ENCODE measurements at places on chromosomes 2 and 18.

DNA sequence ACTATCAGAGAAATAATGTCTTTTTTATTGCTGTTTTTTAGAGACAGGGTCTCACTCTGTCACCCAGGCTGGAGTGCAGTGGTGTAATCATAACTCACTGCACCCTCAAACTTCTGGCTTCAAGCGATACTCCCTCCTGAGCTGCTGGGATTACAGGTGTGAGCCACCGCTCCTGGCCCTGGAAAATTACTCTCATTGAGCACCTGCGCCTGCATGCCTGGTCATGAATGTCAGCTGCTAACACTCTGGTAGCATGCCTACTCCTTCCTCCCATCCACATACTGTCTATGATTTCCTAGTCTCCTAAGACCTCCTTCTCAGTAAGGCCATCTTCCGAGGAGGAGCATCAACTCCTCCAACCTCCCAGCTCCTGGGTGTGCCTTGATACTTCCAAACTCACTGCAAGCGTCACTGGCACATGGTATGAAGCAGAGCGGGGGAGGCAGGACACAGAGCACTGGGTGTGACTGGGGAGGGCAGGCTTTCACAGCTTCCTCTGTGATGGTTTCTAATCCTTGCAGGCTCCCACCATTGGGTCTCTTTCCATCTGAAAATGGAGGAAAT is 1.6 kb upstream of the MAP2 start:
- no peak for DNase-seq

DNA sequence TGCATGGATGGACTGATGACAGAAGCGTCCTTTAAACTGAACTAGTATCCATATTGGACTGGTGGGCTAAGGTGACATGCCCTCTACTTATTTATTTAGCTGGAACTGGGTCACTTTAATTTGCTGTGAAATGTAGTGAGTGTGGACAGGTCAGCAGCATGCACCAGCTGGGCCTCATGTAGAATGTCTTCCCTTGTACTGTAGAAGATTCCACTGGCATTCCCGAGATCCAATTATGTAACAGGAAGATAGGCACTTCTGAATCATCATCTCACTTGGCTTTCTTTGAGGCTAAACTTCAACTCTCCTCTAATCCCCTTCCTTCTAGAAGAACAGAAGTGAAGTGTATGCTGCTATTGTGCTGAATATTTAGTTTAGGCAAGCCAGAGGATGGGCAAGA is 296.2 kb downstream of the SLC8A1 start:
- DNase-seq: no peak

GRCh38 chr2:127103243-127104165 is 3.5 kb downstream of the BIN1 start:
- DNase-seq: no peak

DNA sequence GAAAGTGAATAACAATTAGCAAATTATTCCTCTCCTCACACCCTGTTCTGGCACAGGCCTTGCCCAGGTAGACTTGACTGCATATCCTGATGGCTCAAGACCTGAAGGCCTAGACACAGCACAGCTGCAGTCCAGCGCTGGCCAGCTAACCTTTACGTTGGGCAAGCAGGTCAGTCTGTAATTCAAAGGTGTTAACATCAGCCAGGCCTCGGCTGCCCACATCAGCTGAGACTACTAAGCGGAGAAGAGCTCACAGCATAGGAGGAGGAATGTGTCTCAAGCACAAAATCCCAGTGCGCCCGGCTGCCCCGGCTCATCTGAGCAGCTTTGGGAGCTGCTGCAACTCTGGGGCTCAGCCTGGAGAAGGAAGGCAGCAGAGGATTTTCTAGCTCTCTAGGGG is 33.5 kb upstream of the OTOF start:
- DNase-seq: no peak

DNA sequence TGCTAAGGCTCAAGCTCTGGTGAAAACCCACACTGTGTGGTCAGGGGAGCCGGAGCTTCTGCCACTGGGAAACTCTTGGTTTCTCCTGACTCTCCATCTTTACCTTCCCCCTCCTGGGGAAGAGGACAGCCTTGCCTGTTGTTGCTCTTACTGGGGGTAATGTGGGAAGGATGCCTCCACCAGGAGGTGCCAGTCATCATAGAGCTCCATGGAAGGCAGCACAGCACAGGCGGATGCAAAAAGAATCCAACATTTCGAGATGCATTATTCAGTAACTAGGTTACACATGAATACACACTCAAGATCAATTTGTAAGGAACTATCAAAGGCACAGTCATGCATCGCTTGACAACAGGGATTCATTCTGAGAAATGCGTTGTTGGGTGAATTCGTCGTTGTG is 322.6 kb downstream of the AFF3 start:
- no peak for DNase-seq

- no peak for DNase-seq
Measured at GRCh38 chr2:8609357-8609811, 72.5 kb upstream of the ID2 start.

DNA sequence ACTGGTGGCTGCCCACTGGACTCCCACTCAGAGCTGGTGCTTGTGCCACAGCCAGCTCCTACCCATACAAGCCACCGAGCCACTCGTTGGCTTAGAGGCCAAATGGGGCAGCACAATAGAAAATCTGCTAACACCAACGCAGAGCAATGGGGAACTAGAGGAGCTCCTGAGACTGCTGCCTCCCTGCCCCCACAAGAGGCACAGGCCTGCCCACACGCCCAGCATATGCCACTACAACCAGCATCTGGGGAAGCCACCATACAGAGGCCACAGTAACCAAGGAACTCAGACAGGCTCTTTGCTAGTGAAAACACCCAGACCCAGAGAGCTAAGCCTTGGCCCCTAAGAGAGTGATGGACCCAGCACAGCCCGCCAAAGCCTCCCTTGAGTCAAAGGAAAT is 231.2 kb upstream of the RAB6C start:
- DNase-seq: no peak

DNA sequence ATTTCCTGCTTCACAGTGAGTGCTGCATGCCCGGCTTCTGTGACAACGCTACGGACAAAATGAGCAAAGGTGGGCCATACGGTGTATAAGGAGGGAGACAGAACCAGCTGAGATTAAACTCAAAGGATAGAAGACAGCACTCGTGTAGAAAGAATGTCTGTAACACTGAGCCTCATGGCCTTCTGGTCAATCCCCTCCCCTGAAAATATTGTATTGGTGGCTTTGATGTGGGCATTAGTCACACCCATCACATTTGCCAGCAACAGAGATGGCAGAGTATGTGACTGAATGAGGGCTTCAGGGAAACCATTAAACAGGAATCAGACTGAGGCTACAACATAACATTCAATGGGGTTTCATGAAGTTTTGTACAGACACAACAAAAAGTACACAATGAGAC is 287.8 kb upstream of the CCDC68 start:
- no peak for DNase-seq

DNA sequence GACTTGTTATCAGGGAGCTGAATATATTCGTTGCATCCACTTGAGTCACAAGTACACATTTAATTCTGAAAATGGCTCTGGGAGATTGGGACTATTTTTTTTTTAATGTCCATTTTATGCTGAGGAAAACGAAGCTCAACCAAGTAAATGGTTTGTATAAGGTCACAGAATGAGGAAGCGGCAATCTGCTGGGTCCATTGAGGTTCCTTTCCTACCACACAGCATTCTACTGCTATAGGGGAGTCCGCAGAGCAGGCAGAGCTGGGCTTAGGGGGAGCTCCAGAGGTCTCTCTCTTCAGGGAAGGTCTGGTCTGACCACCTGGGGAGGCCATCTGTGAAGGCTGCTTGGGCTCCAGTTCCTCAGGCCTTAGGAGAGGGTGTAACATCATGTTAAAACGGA is 77.9 kb downstream of the MCFD2 start:
- no peak for DNase-seq

DNA sequence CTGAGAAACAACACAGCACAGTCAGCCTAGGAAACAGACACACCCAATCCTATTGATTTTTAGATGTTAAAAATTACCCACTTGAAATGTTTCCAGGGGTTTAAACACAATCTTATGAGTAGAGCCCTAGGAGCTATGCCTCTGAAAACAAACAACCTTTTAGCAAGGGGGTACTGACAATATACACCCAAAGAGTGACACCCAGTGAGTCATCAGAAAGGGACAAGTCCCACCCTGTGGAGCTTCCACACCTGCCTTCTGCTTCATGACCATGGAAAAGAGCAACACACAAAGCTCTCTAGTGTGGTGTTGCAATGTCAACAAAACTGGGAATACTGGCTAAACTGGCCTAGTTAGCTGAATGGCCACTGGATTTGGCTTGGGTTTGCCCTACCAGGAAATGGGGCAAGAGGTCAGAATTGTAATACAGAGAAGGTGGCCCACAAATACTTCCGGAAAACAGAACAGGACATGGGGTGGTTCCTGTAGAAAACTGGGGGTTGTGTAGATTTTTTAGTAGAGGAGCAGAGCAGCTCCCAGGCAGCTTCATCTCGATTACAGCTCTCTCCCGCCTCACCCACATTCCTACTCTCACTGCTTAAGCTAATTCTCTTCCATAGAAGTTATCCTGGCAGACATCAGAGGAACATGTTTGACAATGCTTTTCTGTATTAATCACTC is 98.2 kb downstream of the GAREM1 start:
- peak; percentile 30 for DNase-seq

GRCh38 chr18:77132369-77133050 is at the start of gene MBP:
Gene MBP, minus strand, starts transcription at chr18:77132783. Its CDS starts 27,522 bp downstream, at chr18:77105261.
- DNase-seq: peak; percentile 35

GRCh38 chr18:78073275-78073674 is 823.6 kb downstream of the GALR1 start:
- no peak for DNase-seq

- DNase-seq: no peak
Measured at GRCh38 chr2:156472686-156473085, 36.5 kb downstream of the GPD2 start.

DNA sequence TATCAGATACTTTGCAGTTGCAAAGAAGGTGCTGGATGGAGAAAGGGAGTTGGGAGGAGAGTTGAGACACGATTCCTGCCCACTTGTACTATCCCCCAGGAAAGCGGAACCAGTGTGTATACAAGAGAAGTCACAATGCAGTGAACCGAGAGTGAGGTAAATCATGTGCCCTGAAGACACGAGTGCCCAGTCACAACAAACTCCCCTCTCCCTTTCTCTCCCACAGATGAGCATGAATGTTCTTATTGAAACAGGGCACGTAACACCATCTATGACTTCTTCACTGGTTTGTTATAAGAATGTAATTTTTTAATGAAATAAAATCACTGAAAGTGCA is 155.7 kb downstream of the IRS1 start:
- no peak for DNase-seq

- peak; percentile 43 for DNase-seq
Measured at GRCh38 chr18:44852818-44853217, 172.1 kb downstream of the SETBP1 start.

GRCh38 chr2:178912416-178913048 is 105.3 kb upstream of the TTN start:
- DNase-seq: peak; percentile 57

DNA sequence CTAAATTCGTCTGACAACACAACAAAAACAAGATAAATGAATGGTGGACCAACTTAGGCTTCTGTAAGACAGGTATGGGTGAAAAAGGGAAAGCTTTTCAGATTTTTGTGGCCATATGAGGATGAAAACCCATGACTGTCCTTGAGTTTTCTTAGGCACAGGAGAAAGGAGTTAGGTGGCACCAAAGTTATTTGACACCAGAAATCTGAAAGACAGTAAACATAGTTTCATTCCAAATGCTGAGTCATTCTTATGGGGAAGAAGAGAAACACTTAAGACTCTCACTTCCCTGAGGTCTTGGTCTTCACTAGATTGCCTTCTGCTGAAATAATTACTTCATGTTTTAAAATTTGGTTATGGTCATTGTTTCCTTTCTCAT is 5.2 kb upstream of the GPD2 start:
- peak; percentile 29 for DNase-seq

DNA sequence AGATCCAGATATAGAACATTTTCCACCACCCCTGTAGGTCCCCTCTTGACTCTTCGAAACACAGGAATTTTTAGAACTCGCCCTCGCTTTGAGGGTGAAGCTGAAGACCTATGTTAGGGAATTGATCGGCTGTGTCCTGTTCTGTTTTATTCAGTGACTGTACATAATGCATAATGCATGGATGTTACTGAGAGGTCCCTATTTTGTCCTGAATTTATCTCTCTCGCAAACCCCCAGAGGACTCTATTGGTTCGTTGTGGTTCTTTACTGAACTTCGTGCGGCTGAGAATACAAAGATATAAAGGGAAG is 431 bp upstream of the EIF5B start:
- no peak for DNase-seq

GRCh38 chr2:46339200-46339599 is 42.0 kb downstream of the EPAS1 start:
- DNase-seq: no peak

GRCh38 chr18:24228667-24229041 is 89.8 kb downstream of the CABYR start:
- no peak for DNase-seq

DNA sequence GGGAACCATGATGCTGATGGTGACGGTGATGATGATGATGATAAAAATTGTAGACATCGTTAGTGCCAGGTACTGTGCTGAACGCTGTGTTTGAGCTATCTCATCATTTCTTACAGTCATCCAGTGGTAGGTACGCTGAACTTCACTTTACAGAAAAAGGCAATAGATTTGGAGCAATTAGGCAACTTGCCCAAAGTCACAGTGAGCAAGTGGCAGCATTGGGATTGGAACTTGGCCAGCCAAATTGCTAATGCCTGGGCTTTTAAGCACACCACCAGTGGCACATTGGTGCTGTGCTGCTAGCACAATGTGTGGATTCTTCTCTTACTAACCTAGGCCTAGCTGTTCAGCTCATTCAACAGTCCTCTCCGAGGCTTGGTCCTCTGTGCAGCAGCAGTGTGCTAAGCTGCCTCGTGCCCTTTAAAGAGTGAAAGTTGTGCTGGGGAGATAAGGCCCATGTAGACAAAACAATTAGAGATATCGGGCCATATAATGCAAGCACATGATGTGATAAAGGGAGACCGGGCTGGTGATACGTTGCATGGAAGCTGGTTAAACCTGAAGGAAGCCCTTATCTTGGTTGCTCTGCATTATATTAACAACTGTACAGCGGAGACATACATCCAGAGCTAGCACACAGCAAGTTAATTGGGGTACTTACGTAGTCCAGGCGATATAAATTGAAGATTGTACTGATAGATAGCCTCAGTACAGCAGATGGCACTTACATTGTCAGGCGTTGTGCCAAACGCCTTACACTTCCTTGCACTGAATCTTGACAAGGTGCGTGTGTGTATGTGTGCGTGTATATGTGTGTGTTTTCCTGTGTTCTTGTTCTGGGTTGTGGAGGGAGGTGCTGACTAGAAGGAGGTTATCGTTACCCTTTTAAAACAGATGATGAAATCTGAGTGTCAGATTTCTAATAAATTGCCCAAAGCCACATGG is 28.4 kb downstream of the HK2 start:
- no peak for DNase-seq

- DNase-seq: peak; percentile 23
Measured at GRCh38 chr2:197124639-197125390, 185.8 kb downstream of the ANKRD44 start.

DNA sequence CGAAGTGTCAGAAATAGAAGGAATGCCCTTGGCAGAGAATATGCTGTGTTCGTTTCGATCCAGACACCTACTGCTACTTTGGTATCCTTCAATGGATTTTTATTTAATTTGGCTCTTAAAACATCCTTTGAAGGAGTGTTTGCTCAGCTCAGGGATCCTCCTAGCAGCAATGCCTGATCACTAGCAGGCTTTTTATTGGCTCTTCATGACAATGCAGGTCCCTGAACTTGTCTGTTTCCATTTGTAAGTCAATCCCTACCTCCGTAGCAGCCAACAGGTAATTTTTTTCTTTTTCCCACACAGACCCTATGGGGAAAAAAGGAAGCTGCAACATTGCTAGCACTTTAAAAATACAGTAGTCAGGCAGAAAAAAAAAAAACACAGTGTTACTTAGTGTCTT is 366.2 kb upstream of the LRRTM1 start:
- no peak for DNase-seq

GRCh38 chr2:178119179-178119922 is 7.1 kb downstream of the RBM45 start:
- no peak for DNase-seq

Data from foreskin fibroblast (primary cell).